ENCODE measurements at places on chromosomes 4 and X.

- no peak for DNase-seq
Observed at GRCh38 chr4:135824759-135825296, 1623.2 kb upstream of the PABPC4L start.

DNA sequence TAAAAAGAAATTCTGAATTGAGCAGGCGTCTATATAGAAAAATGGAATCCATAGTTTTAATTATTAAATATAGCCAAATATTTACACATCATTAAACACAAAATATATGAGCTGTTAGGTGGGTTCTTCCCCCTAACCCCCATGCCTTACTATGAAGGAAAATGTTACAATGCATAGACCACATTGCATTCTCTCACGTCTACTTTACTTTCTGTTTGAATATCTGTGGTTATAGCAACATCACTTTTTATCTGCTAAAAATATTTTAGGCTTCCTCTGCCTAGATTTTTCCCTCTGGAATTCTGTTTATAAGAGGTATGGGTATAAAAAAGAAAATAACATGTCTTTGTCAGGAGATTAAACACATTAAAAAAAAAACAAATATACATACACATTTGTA, 73.1 kb downstream of the MAML3 start:
- DNase-seq: no peak

DNA sequence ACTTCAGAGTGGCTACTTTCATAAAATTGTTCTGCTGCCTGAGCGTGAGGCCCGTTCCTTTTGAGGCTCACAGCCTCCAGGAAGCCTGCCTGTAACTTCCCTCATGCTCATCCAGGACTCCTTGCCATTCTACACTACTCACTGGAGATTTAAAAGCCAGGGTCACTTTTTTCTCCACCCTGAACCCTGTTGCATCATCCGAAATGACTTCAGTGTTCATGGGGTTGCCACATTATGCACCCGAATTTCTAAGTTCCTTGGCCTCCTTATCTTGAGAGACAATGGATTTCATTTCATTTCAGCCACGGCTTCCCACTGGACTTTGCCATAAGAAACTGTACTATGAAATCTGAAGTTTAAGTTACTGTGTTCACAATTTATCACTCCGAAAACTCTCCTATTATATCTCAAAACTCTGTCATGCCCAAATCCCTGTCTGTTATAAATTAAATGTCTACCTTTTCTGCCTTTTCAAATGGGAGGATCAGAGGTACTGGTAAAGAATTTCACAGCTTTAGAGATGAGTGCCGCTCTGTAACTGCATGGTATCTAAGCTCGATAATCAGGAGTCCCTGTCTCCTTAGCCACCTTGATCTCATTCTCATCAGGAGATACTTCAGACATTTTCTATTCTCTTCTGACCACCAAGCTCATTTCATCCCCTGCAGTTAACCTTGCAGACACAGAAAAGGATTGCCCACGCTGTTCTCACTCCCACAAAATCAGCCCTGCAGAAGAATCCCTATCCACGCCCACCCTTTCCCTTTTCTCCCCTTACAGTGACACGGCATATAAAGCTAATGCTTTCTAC, 59.9 kb downstream of the TRIML1 start:
- no peak for DNase-seq

- DNase-seq: no peak
Observed at GRCh38 chr4:21012851-21013331, 312.6 kb downstream of the PACRGL start.

GRCh38 chrX:52139545-52139895, 45.2 kb upstream of the MAGED4 start:
- DNase-seq: no peak

DNA sequence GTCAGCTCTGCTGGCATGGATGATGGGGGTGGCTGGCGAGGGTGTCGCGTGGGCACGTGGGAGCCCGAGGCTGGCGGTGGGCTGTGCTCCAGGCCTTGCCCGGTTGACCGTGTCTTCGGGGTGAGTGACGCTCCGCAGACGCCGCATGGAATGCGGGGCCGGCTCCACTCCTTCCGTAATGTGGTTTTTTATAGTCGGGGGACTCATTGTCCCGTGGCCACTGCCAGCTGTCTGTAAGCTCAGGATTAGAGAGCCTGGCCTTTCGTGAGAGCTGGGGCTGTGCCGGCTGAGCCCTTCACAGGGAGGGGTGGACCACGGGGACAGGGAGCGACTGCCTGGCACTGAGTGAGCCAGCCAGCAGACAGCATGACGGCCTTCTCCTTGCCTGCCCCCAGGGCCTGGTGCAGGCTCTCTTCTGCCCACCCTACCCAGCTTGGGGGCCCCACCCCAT, 20.4 kb downstream of the DOK7 start:
- no peak for DNase-seq

DNA sequence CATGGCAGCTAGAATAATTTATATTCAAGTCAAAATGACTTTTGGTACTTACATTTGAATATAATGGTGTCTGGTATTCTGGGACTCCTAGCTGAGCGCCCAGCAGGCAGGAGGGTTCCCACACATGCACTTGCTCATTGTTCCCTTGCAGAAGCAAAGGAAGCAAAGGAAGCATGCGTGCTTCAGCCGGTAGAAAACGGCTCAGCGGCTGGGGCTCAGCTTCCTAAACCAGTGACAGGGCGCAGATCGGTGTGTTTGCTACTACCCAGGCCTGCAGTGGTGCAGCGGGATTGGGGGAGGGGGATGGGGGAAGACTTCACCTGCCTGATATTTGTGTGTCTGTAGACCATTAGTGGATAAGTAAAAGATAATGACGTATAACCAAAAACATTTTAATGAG, 978.3 kb upstream of the TENM3 start:
- DNase-seq: no peak

GRCh38 chr4:153181293-153181692, 22.9 kb upstream of the TRIM2 start:
- no peak for DNase-seq

DNA sequence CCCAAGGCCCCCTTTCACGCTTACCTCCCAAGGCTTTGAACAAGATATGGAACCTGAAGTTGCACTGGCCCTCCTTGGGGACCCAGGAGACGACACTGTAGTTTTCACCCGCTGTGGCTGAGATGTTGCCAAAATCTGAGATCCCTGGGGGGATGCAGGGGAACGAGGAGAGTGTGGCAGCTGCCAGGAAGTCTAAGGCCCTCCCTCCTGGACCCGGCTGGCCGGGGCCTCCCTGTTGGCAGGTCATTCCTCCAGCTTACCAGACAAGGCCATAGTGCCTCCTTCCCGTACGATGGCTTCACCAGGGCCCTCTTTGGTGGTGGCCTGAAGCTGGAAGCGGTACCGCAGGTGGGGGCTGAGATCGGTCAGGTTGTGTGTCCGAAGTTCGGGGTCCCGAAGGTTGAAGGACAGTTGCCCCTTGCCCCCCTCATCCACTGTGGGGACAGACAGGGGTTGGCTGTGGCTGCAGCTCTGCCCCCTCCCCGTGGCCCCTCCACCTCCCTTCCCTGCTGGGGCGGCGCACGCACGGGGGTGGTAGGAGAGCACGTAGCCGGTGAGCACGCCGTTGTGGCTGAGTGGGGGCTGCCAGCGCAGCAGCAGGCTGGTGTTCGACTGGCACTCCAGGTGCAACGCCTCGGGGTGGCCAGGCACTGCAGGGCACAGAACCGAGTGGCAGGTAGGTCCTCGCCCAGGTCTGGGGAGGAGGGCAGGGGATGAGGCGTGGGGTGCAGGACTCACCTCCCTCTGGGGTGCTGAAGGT, 21.2 kb downstream of the L1CAM start:
- DNase-seq: no peak

DNA sequence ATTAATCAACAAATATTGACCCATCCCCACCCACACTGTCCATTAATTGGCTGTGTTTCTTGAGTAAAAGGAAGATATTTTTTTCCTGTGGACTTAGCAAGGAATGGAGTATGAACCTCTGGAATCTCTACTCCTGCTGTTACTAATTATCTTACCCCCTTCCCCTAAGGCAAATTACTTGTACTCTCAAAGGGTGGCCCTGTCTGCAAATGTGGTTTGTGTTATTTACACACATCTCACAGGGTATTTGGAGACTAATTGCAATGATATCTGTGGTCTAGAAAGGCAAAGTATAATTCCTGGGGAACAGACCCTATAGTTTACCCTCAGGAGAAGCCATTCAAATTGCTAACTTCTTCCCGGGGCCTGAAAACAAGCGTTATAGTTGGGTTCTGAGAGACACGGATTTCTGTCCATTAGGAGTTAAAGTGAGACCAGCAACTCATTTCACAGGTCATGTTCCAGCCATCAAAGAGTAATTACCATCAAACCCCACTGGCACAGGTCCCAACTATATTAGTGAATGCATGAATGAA, 133.0 kb upstream of the RASGEF1B start:
- DNase-seq: no peak

DNA sequence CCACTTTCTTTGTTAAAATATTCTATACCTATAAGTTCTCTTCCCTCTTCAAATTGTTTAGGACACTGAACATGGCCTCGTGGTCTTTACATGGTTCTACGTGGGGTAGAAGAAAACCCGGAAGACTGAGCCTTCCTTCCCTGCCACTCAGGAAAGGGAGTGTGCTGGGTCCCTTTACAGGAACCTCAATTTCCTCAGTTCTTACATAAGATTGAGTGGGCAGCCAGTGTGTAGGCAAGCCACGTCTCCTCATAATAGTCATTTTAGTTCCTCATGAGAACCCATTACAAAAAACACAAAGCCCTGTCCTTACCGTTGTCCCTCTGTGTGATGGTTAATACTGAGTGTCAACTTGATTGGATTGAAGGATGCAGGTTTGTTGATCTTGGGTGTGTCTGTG, 28.7 kb upstream of the SMIM10L2A start:
- no peak for DNase-seq

DNA sequence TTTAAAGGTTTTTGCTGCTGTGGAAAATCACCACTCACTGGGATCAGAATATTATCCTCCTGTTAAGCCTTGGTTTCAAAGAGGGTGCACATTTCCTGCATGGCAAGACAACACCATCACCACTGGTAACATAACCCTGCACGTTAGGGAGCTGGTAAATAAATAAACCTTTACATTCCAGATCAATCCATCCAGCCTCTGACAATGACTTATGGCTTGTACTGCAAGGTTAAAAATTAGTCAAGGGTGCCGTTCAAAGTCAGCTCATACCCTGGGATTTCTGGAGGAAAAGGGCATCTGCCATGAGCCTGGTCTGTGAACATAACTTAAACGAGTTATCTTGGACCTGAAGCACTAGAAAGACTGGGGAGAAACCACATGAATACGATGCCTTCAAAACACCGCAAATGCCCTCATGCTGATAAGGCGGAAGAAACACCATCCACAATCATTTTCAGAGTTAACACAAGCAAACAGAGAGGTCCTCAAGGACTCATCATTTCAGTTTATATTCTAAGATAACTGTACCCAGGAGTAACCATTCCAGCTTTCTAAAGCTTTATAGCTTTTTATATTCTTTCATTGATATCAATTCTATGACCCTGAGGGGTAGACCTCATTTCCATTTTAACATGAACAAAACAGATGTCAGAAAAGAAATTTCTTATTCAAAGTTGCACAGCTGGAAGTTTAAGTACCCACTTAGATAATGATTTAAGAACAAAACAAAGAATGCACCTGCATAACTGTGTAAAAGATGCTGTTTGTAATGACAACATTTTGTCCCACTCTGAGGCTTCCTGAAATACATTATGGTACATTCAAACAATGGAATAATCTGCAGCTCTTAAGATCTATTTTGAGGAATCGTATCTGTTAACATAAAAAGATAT, 103.1 kb downstream of the NPNT start:
- DNase-seq: no peak

DNA sequence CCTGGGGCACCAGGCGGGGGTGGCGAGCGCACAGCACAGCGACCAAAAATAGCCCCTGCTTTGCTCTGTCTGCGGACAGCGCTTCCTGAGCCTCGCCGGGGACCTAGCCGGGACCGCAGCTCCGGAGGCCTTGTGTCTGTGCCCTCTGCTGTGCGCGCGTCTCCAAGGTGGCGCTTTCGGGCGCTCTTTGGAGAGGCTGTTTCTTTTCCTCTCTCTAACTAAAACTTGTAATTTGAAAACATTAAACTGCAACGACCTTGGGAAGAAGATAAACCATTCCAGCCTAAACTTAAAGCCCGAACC, 3.4 kb downstream of the ARX start:
- DNase-seq: no peak

DNA sequence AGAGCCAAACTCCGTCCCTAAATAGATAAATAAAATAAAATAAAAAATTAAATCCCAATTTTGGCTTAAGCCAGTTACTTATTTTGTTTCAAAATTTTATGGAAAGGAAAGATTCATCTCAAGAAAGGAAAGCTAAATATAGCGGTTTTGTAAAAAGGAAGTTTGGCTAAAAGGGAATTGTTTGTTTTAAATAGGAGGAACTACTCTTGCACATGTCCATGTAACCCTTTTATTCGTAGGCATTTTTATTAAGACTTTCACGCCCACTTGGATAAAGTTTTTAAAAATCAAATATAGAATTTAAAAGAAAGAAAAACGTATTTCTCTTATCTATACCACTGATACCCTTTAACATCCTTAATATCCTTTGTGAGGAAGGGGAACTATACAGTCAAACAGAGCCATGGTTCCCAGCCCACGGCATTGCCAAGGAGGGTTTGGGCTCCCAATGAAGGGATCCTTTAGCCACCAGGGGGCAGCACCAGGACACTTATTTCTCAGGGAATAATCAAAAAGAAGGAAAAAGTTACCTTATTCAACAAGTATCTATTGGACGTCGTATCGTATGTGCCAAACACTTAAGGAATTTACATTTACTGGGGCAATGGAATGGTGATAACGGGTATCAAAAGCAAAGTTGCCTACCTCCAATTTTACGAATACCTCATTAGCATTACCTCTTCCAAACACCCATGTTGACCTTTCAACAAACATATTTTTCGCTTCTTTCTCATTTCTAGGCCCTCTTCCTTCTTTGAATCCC, 27.7 kb downstream of the CDKN2AIP start:
- DNase-seq: peak; percentile 73

DNA sequence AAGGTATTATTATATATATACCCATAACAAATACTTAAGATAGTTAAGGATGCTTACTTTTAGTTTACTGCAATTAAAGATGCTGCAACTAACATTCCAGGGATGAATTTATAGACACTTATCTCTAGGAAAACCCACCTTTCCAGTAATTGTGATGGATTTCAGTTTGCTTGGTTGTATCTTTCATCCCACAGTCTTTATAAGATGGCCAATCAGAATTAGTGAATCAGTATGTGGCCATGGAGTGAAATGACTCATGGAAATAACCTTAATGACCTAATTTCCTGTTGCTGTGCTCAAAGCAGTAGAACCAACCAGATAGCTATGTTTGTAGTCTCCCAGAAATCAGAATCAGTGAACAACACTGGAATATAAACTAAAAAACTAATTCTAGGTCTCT, 26.4 kb downstream of the MOSPD2 start:
- DNase-seq: no peak

GRCh38 chr4:21387683-21388082, 560.9 kb downstream of the KCNIP4 start:
- no peak for DNase-seq

Data from stimulated activated CD8-positive, alpha-beta memory T cell treated with anti-CD3 and anti-CD28 coated beads, Interleukin-4, amount 100 ng/mL, for 1 hour (primary cell).